ENCODE measurements at places on chromosomes 3 and 15.

DNA sequence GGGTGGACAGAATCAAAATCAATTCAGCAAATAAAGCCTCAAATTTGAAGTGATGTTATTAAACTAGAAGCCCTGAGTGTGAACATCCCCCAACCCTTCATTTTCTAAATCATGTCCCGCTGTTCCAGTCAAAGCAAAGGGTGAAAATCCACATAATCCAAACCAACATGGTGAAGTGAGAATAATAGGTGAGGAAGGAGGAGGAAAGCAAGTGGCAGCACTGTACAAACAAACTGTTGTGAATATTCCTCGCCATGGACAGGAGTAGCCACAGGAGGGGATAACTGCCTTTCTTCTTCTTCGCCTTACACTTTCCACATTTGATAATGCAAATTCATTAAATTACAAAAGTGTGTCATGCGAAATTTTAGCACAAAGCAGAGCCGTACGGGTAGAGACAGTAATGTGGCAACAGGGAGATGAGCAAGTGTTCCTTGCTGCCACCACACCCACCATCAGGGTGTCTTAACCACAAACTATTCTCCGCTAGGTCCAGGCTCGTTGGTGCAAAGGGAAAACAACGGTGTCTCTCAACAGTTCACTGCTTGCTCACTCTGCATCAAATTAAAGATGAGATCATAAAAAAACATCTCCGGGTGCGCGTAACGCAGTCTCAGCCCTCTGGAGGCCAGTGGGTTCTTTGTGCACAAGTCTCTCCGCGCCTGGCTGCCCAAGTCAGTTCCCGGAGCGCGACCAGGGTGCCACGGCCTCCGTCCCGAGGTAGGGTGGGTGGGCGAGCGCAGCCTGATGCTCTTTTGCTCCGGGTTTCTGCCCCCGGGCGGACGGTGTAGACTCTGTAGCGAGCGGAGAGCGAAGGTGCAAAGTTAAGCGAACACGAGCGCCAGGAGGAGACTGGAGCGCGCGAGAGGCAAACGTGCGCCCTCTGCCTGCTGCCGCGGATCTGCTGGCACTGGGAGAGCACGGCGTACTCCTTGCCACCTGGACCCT is 6.7 kb downstream of the EPHA3 start:
- peak; percentile 72 for DNase-seq

DNA sequence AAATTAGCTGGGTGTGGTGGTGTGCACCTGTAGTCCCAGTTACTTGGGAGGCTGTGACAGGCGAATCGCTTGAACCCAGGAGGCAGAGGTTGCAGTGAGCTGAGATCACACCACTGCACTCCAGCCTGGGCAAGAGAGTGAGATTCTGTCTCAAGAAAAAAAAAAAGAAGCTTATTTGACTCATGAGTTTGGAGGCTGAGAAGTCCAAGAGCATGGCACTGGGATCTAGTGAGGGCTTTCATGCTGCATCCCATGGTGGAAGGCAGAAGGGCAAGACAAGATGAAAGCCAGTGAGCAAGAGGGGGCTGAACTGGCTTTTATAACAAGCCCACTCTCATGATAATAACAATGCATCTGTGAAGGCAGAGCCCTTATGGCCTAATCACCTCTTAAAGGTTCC is 33.4 kb downstream of the SEC62 start:
- no peak for DNase-seq

GRCh38 chr15:68418611-68419161 is 13.3 kb downstream of the ITGA11 start:
- no peak for DNase-seq

DNA sequence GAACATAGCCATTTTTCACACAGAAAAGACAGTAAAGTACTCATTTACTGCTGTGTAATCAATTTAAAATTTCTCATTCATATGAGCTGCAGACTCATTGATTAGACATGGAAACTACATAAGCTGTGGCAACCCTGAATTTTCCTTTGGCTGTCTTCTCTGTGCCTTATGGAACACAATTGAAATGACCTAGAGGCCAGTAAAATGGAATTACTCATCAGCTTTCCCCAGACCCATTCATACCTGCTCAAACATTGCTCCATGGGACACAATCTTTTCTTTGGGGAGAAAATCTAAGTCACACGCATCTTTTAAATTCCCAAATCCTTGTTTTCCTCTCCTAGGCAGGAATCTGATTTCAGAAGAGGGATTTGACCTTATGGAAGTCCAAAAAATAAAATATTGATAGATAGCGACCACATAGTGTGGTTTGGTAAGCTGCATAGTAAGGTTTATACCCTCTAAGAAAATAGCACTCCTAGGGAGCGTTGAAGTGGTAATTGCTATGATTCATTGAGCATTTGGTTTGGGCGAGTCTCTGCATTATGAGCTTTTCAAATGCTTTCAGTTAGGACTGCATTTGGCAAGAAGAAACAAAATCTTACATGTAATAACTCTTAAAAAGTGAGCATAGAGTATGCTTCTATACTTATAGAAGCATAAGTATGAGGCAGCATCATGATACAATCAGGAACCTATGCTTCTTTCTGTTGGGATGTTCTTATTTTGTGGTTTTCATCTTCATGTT is 243.4 kb upstream of the GADL1 start:
- no peak for DNase-seq

- no peak for DNase-seq
Observed at GRCh38 chr3:60756241-60757030, 494.8 kb downstream of the FHIT start.

- DNase-seq, result no peak
Observed at GRCh38 chr3:42511201-42511600, 8.8 kb downstream of the VIPR1 start.

- DNase-seq, result no peak
Observed at GRCh38 chr3:71310980-71311660, 272.4 kb downstream of the FOXP1 start.

DNA sequence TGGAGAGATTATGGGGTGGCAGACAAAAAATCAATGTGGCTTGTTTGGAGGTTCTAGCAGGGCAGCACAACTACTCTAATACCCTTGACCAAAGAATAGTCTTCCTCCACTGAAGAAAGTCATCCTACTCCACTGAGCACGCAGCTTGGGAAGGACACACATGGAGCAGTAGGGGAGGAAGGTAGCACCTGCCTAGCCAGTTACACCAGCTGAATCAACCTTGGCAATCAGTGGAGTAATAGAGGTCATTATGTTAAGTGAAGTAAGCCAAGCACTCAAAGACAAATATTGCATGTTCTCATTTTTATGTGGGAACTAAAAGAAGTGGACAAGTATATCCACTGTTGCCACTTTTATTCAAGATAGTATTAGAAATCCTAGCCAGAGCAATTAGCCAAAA is 555.8 kb upstream of the ALCAM start:
- DNase-seq, result peak; percentile 18

- no peak for DNase-seq
Observed at GRCh38 chr3:192177383-192177782, 550.0 kb downstream of the FGF12 start.

DNA sequence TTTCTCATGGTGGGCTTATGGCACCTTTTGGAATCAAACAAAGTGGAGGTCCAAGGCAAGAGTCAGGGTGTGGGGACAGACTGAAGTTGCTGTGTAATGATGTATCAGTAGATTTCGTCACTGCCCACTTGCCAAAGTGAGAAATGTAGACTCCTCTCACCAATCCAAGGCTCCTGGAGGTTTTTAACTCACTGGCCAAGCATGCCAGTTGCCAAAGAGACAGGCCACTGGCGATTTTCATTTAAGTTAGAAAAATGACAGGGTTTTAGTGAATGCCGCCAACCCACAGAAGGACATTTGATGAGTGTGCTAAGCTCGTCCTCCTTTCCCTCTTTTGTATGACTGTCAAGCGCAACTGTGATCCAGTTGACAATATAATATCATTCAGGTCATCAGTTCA is 209.2 kb downstream of the FEZF2 start:
- no peak for DNase-seq

GRCh38 chr15:44713006-44713966 is 2.0 kb downstream of the B2M start:
- DNase-seq, result peak; percentile 2

DNA sequence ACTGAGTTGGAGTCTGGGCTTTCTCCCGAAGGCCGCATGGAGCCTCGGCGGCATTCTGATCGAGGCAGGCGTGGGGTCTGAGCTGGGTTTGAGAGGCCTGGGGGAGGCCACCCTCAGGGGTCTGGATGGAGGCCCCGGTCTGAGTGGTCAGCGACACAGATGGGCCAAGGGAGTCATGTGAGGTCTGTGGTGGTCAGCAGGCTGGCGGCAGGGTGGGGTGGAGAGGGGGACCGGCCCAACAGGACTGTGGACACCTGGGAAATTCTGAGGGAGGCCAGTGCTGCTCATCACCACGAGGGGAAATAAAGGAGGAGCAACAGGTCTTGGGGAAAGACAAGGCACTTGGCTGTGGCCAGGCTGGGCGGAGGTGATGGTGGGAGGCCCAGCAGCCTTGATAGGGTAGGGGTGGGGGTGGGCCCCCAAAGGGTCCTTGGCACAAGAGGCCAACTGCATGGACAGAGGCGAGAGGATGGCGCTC is 16.2 kb downstream of the CTSH start:
- no peak for DNase-seq

- no peak for DNase-seq
Observed at GRCh38 chr15:96011136-96011535, 319.4 kb upstream of the NR2F2 start.

DNA sequence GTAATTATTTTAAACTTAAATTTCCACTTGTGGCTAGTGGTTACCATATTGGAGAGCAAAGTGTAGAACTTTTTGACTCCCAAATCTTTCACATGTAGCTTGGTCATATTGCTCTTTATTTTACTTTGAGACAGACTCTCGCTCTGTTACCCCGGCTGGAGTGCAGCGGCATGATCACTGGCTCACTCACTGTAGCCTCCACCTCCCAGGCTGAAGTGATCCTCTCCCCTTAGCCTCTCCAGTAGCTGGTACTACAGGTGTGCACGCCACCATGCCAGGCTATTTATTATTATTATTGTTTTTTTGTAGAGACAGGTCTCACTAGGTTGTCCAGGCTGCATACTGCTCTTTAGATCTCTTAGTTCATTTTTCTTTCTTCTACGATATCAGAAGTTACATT is 3.9 kb downstream of the FNDC3B start:
- no peak for DNase-seq

DNA sequence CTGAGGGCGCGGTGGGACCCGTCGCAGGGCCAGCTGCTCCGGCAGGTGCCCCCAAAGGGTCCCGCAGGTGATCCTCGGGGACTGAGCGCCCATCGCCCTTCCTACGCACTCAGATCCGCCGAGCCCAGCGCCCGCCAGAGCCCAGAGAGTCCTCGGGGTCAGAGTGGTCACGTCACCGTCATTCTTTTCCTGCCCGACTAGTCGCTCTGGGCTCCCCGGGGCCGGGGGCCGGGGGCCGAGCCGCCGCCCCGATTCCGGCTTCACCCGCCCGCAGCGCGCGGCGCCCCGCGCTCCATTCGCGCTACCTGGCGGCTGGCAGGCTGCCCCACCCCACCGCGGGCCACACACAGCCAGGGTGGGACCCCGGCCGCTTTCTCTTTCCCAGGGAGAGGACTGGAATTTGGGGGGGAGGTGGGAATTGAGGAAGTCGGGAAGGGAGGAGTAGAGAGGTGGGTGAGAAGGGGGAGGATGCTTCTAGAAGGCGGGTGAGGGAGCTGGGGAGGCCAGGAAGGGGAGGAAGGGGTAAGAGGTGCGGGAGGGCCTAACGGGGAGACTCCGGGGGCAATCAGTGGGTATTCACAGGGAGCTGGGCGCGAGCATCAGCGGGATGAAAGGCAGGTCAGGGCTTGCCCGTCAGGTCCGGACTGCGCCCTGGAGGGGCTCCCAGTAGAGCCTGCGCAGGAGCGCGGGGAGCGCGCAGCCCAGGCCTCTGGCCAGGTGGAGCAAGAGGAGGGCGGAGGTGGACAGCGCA is 36.1 kb upstream of the EPHB3 start:
- DNase-seq, result no peak

DNA sequence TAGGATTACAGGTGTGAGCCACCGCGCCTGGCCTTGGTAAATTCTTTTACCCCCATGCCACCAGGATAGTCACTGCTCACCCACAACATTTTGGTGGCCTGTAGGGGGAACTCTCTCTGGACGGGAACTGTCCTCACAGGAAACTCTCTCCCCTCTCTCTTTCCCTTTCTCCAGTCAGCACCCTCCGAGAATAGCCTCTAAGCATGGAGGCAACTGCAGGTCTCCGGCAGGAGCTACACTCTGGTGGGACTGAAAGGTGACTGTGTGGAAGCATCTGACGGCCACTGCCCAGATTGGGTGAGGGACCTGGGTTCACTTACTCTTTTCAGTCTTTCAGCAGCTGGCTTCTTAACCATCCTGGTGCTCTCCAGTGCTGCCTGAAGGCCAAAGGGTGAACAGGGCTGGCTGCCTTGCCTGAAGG is 21.3 kb downstream of the TRANK1 start:
- DNase-seq, result no peak

- DNase-seq, result no peak
Observed at GRCh38 chr3:151581035-151581434, 120.2 kb upstream of the IGSF10 start.

DNA sequence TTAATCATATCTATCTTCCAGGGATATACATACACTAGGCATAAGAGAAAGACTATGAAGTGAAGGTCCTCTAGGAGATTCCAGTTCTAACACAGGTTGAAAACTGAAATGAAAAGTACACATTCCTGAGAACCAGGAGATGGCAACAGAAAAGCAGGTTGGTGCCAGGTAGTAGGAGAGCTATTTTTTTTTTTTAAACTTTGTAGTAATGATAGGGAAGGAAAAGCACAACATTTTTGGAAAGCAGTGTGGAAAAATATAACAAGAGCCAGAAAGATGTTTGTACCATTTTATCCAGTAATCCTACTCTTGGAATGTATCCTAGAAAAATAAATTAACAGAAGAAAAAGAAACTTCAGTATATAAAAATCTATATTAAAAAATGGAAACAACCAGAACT is 189.9 kb downstream of the DTWD1 start:
- no peak for DNase-seq

GRCh38 chr3:61848885-61849284 is 287.5 kb downstream of the PTPRG start:
- no peak for DNase-seq

DNA sequence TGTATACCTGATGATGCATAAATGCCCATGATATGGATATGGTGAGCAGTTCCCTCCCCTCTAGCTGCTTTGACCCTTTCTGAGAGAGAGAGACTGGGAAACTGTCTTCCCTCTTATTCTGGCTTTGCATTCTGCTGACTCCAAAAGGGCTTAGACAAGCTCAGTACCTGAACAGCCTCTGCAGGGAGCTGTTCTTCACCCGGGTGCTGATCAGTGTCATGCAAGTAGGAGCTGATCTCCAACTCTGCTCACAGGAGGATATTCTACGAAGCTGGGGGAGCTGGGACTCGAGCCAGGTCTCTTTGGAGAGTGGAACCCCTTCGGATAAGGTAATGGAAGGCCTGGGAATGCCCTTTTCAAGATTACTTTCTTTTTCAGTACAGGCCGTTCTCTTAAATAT is 237.1 kb downstream of the RYR3 start:
- DNase-seq, result no peak

Measured in NCI-H1105 (cell line).